ENCODE measurements at places on chromosomes 7 and 10.
A peak's percentile ranks its signal among the peaks of the same experiment; 100 is the strongest.

- no peak for DNase-seq
These were observed 5.0 kb upstream of the CALML5 start for GRCh38 chr10:5504146-5505072.

- DNase-seq = no peak
These were observed 6.5 kb downstream of the BLVRA start for GRCh38 chr7:43764807-43765491.

GRCh38 chr10:95818010-95818409 lies 62.0 kb downstream of the ENTPD1 start:
- DNase-seq = no peak

- DNase-seq = no peak
These were observed 1.1 kb downstream of the STRA8 start for GRCh38 chr7:135234727-135235126.

DNA sequence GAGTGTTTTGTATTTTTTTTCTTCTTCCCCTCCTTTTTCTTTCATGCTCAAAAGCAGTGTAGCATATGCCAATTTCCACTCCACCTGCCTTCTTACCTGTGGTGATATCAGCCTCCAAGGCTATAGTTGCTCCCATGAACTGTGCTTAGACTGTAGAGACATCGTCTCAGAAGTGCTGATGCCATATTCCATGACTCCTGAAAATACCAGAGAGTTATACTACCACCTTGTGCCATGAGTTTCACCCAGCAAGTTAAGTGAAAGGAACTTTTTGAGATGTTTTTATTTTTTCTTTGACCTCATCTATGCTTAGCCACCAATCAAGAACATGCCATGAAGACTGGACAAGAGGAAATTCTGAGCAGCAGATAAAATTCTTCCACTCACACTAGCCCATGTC lies 142.8 kb upstream of the SEMA3E start:
- no peak for DNase-seq

- no peak for DNase-seq
These were observed 638.0 kb upstream of the MKI67 start for GRCh38 chr10:128764190-128764589.

GRCh38 chr10:2744547-2745200 lies 322.7 kb upstream of the PFKP start:
- DNase-seq = no peak

- DNase-seq = no peak
These were observed 279.0 kb downstream of the TCERG1L start for GRCh38 chr10:131032329-131033165.

- DNase-seq = peak; percentile 67
These were observed 53.6 kb downstream of the PYROXD2 start for GRCh38 chr10:98361131-98362025.

GRCh38 chr10:131312478-131312836 lies 936 bp upstream of the TCERG1L start:
- no peak for DNase-seq

DNA sequence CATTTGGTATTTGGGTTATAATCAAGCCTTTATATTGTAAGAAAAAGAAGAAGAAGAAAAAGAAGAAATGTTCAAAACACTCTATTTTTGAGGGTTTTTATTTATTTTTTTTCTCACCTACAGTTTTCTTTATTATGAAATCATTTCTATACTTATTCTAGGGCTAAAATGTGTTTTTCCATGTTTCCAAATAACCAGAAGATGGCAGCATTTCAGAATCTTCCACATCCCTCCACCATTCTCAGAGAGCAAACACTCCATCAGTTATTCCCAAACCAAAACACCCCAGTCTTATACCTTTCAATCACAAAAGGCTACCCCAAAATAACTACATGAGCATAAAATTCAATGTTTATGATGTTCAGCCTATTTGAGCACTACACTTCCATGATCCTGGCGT lies 38.7 kb upstream of the PPP1R17 start:
- DNase-seq = no peak

- no peak for DNase-seq
These were observed 44.1 kb downstream of the KLRG2 start for GRCh38 chr7:139439375-139439774.

DNA sequence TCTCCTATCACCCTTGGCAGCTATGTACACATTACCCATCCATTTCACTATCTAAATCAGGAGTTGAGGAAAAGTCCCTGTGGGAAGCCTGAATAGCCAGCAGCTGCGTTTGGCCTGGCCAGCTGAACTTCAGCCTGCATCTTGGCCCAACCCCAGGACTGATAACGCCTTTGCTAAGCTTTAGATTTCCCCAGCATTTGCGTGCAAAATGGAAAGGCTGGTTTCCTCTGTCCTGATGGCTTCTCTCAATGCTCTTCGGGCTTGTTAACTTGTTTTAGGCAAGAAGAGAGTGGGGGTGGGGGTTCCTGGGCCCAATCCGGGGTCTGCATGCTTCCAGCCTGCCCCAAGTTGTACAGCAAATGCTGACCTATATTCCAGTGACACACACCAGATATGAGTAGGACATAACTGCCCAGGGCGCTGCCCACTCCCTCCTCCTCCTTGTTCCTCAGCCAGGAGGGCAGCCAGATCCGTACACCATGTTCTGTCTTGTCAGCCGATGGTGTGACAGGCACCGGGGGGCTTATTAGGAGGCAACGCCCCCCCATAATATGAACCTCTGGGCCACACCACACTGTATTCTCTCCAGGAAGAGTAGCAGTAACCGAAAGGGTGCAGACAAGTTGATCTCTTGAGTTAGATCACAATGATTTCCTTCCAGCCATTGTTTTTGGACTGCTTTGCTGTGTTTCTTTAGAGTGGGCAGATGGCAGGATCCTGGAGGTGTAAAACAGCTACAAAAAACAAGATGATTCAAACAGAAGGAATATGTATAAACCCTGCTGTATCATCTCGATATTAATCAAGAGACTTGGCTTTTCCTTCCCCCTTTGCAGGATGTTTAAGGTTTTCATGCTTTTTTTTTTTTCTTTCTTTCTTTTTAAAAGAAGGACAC lies 339.0 kb downstream of the RNLS start:
- peak; percentile 10 for DNase-seq

- DNase-seq = no peak
These were observed 283.5 kb upstream of the ADARB2 start for GRCh38 chr10:2020836-2021235.

DNA sequence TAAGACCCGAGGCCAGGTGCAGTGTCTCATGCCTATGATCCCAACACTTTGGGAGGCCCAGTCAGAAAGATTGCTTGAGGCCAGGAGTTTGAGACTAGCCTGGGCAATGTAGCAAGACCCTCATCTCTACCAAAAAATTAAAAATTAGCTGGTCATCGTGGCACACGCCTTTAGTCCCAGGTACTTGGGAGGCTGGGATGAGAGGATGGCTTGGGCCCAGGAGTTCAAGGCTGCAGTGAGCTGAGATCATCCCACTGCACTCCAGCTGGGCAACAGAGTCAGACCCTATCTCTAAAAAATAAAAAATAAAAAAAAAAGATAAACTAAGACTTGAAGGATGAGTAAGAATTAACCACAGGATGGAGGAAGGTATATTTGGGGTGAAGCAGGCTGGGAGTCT lies 77.9 kb downstream of the JCAD start:
- DNase-seq = no peak

GRCh38 chr10:88538048-88538447 lies 45.1 kb downstream of the RNLS start:
- DNase-seq = no peak

DNA sequence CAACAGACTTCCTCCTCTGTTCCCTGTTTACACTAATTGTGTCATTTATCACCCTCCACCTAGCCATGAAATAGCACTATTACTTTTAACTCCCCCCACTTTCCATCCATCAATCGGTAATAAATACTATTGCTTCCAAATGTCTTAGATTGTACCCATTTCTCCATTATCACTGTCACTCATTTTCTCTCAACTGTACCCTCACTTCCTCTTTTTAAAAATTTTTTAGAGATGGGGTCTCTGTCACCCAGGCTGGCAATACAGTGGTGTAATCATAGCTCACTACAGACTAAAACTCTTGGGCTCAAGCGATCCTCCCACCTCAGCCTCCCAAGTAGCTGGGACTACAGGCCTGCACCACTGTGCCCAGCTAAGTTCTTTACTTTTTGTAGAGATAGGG lies 123.5 kb upstream of the EGR2 start:
- DNase-seq = no peak

DNA sequence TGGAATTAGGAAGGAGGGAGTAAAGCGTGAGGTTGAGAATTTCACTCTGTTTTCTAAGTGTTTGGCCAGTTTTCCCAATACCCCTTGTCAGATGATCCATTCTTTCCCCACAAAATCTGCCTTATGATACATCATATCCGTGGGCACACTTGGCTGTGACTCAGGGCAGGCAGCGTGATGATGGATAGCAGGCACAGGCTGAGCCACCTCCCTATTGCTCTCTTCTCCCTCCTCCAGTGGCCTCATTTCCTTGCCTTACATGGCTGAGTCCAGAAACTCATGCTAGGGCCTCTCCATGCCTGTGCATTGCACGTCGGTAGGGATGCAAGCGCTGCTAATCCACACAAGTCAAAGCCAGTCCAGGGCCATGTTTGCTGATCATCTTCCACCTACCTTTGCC lies 128.3 kb downstream of the AMPH start:
- peak; percentile 62 for DNase-seq

DNA sequence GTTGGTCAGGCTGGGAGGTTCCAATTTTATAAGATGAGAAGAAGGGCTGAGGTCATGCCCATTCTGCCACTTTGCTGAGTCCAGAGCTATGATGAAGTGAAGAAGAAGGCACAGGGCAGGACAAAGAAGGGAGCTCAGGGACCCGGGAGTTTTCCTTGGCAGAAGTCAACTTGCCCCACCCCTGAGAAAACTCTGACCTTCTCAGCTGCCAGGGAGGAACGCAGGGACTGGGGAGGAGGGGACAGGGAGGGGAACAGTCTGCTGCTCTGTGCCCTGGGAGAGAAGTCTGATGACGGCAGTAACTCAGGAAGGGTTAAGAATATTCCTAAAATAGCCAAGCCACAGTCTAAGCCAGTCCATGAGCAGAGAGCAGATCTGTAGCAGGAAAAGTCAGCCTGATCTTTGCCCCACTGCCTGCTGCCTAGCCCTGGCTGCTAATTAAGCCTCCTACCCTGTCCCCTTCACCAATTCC lies 11.7 kb downstream of the ADIRF start:
- DNase-seq = no peak

- no peak for DNase-seq
These were observed 425.4 kb downstream of the EXOC4 start for GRCh38 chr7:133678137-133678814.

DNA sequence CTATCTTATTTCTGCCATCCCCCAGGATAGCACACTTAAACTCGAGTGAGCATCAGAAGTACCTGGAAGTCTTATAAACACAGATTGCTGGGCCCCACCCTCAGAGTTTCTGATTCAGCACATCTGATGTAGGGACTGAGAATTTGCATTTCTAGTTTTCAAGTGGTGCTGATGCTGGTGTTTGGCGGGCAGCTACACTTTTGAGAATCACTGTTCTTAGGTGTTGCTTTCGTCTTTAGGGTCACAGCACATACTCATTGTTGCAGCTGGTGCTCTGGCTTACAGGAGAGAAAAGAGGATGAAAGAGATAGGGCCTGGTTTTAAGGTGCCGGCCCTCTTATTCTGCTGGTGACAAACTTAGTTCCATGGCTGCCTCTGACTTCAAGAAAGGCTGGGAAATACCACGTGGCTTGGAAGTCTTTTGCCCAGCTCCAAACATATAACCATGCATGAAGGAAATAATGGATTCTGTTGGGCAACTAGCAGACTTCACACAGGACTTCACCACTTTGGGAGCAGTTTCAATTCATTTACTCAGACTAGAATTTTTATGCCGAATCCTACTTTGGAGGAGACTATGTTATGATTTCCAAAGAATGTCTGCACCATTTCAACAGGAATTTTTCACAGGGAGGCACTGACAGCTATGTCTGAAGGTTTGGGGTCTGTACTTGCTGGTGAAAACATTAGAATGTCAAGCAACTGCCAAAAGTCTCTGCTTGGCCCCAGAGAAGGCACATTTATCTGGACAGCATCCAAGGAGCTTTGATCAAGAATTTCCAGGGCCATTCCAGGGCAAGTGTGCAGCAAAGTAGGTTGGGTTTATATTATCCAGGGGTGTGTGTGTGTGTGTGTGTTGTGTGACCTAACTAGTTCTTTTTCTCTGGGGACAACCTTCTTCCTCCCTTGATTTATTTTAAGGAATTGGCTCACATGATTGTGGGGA lies 6.9 kb upstream of the MINDY4 start:
- DNase-seq = no peak

GRCh38 chr10:62079885-62080559 lies 178.5 kb downstream of the ARID5B start:
- DNase-seq = no peak

GRCh38 chr7:45295222-45295621 lies 137.6 kb downstream of the RAMP3 start:
- no peak for DNase-seq

DNA sequence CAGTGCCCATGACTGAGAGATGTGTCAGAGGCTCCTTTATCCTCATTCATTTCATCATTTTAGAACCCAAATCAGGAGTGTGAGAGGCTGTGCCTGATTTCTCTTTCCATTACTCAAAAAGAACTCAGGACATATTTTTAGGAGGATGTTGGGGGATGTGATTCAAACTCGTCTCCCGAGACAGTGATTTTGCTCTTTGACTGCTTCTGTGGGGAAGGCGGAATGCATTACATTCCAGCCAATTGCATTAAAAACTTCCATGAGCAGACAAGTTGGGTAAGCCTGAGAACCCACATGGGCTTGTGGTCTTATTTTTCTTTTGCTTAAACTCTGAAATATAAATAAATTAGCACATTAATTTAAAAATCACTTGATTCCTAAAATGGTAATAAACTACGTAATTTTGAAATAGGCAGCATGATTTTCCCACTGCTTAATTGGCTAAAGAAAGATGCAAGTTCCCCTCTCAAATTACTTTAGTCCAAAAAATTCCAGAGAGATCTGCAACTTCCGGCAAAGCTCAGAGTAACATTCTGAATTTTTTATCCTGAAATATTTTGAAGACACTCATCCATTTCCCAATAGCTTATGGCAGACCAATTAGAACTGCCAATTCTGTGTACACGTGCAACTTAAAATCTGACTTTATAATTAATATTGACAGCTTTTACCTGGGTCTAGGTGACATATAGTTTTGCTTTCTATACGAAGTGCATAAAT lies 185.6 kb downstream of the C7orf25 start:
- no peak for DNase-seq

- no peak for DNase-seq
These were observed 257.2 kb downstream of the TWIST1 start for GRCh38 chr7:18860221-18860620.

Data from dorsolateral prefrontal cortex (tissue), 122 donors.